ENCODE measurements at places on chromosomes 1 and 21.

DNA sequence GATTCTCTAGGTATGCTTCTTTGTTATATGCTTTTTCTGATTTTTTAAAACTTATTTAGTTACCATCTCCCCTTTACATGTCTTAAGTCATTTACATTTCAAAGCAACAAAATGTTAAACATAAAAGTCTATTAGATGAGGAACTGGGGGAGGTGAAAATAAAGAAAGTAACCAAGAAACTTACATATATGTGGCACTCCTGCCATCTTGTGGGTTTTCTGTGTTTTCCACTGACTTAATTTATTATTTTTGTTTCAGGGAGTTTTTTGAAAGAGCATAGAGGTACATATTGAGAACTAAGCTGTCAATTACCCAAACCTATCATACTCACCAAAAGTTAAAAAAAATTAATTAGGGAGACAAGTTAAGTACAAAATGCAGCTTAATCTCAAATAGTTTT, 1531.1 kb downstream of the MRPL39 start:
- DNase-seq = no peak

- DNase-seq = no peak
Observed at GRCh38 chr1:43834280-43835081, 99.1 kb upstream of the ARTN start.

- no peak for DNase-seq
Observed at GRCh38 chr1:17397910-17398695, 26.1 kb downstream of the PADI6 start.

DNA sequence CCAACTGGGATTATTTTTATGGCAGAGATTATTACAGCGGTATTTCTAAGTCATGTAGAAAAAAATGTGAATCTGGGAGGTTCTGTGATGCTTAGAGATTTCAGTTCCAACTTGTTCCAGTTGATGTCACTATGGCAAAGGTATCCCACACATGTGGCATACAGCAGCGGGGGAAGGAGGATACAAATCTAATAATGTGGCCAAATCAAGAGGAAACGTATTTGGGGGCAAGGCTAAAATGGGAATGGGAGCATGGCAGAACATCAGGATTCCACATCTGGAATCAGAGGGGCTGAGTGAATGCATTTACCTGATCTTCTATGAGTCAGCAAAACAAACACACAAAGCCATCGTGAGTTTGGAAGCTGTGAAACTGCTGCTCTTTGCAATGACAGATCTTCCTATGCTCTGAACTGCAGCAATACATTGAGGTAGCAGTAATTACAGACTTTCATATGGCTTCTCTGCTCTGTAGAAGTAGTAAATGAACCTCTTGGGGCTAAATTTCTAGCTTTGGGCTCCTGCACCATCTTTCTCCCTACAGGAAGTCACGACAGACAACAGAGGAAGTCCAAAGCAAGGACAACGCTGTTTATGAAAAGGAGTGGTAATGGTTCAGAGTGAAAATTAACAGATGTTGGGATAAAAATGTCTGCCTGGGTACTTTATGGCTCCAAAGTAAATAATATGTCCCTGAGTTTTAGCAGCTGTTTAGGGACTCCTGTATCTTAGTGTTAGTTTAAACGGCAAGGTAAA, 55.5 kb downstream of the GABPA start:
- no peak for DNase-seq

DNA sequence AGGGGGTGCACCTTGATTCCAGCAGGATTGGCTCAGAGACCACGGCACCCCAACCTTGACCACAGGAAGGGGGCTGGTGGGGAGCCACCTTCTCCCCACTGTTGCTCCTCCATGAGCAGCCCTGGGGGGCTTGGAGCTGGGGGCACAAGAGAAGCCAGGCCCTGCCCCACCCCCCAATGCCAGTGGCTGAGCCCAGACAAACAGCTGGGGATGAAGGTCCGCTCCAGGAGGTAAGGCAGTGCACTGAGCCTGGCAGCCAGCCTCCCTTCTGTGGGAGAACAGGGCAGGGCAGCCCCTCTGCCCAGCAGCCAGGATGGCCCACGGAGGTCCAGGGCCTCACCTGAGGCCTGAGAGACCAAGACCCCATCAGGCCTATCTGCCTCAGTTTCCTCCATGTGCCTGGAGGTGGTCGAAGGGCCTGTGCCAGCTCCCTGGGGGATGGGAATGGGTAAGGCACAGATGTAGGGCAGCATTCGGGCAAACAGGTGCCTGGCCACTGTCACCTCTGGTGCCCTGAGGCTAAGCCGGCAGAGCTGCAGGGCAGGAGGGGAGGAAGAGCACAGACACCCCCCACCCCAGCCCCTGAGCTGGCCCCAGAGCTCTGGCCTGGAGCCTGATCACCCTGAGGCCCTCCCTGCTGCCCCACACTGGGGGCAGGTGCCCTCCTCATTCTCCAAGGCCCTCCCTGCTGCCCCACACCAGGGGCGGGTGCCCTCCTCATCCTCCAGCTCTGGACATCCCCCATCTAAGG, 7.1 kb downstream of the ITGB2 start:
- no peak for DNase-seq

DNA sequence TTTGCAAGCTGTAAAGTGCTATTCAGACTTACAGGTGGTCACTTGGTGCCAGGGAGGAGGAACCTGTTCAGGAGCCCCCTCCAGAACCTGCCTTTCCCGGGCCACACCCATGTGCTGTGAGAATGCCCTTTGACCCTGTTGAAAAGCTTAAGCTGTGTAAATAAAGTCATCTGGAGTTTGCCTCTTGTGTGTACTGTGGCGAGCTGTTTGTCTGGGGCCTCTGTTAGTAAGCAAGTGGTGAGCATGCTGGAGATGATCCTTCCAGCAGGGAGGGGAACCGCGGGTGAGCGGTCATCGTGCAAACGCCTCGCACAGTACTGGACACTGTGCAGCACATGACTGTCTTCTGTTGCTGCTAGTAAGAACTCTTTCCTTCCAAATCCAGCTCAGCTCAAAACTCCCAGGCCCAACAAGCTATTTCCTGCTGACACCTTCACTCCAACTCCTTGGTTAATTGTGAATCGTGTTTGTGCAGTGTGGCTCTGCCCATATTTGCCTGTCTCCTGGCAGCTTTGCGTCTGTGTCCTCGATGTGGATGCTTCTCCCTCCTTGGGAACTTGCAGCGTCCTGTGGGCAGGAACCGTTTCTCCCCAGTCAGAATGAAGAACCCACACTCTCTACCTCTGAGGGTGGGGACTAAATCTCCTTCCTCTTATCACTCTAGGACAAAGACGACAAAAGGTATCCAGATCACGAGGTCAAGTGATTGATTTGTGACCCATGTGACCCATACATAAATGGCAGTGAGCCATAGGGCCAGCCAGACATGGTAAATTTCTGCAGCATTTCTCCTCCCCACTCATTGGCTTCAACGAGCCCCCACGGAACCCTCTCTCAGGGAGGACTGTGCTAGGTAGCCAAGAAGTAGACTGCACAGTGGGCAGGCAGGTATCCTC, 13.9 kb upstream of the BTG2 start:
- DNase-seq = no peak

DNA sequence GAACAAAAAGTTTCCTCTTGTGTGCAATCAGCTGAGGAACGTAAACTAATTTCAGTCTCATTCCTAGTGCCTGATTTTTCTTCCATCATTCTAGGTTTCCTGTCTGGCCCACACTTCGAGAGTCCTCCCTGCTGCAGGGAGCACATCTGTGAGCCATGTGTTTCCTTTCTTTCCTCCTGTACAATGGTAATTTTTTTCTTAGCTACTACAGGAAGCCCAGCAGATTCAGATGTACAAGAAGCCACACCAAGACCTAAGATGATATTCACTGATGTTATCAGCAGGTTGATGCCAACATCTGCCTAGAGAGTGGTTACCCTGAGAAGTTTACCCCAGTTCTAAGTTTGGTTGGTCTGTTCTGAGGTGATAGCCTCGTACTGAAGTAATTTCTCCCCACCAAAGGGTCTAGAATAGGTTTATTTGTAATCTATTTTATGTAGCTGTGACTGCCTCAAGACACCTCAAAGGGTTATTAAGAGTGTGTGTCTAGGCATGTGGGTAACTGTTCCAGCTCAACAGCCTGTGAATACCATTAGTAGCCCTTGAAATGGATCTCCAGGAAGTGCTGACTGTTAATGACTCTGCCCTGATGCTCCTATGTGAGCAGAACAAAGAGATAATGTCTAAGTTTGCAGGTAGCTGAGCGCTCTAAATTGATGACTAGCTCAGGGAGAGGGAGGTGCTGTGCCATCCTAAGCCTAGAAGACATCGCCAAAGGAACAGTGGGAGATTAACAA, 31.7 kb upstream of the CLDN14 start:
- DNase-seq = no peak

DNA sequence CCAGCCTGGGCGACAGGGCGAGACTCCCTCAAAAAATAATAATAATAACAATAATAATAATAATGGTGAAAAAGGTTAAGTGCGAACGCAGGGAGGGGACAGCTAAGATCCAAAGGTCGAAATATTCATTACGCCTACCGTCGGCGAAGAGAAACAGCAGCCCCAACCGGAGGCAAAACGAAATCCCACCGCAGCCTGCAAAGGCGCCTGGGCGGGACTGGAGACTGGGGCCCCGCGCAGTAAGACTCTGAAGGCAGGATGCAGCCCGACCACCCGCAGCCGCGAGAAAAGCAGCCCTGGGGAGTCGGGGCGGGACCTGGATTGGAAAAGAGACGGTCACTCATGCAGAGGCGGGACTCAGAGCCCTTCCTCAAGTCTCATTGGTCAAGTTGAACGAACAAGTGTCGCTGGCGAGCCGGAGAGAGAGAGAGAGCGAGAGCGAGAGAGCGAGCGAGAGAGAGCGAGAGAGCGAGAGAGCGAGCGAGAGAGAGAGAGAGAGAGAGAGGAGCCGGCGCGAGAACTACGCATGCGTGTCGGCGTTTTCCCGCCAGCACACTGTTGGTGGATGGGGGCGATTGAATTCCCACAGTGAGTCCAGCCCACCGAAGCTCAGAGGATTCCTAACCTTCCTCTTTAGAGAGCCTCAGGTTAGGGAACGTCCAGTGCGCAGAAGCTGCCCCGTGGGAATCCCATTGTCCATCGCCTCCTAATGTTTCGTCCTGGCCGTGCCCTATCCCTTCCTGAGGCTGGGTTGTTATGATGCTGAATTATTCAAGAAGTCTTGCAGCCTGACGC, 10.7 kb downstream of the ENTREP3 start:
- peak; percentile 89 for DNase-seq

DNA sequence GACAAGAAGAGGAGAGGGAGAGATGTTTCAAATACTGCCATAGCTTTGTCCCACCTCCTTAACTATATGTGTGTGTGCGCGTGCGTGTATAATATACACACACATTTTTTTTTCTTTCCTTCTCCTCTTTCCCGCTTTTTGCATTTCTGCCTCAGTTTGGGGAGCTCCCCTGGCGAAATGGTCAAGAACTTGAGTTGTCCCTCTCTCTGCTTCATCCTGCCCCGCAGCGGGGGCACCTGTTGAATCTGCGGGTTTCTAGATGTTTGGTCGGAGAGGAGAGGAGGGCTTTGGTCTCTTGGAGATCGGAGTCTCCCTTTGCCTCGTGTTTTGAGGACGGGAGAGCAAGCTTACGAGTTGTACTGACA, 504 bp downstream of the SCCPDH start:
- no peak for DNase-seq

DNA sequence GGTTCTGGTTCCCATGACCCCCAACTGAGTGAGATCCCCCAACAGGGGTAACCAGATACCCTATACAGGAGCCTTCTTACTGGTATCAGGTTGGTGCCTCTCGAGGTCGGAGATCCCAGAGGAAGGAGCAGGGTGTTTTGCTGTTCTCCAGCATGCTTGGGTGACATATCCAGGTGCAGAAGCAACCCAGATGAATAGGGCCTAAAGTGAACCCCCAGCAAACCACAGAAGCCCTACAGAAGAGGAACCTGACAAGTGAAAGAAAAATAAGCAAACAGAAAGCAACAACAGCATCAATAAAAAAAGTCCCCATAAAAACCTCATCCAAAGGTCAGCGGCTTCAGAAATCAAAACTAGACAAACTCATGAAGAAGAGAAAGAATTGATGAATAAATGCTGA, 633.4 kb upstream of the CXADR start:
- no peak for DNase-seq

- DNase-seq = no peak
Observed at GRCh38 chr1:21647431-21648351, 21.5 kb downstream of the RAP1GAP start.

DNA sequence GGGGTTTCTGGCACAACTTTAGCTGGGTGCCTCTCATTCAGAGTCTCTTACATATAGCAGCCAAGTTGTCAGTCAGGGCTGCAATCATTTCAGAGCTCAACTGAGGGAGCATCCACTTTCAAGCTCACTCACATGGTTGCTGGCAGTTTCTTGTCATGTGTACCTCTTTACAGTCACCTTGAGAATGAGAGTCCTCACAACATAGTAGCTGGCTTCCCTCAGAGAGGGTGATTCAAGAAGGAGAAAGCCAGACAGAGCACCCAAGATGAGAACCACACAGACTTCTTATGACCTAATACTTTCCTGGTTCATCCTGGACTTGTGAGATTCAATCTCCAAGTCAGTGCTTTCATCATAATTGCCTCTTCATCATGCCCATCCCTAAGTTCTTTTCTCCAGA, 57.2 kb downstream of the DPT start:
- no peak for DNase-seq

GRCh38 chr1:85580872-85581801, 576 bp downstream of the CCN1 start:
- no peak for DNase-seq

GRCh38 chr1:55716610-55717009, 501.4 kb upstream of the USP24 start:
- DNase-seq = no peak

DNA sequence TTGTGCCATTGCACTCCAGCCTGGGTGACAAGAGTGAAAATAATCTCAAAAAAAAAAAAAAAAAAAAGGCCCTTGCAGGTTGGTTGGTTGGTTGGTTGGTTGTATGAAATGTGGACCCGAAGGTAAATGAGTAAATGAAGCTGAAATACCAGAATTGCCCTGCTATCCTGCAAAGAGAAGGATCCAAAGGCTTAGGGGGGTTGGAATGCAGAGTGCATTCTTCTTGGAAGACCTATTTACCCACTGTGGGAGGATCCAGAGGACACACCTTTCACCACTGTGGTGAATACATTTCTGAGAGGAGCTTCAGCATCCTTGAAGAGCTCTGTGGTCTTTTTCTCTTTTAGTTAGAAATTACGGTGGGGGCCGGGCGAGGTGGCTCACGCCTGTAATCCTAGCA, 28.7 kb upstream of the EIF4G3 start:
- DNase-seq = no peak

- peak; percentile 25 for DNase-seq
Observed at GRCh38 chr1:30379684-30380624, 343.4 kb downstream of the MATN1 start.

- no peak for DNase-seq
Observed at GRCh38 chr1:198617406-198617805, 21.4 kb upstream of the PTPRC start.

DNA sequence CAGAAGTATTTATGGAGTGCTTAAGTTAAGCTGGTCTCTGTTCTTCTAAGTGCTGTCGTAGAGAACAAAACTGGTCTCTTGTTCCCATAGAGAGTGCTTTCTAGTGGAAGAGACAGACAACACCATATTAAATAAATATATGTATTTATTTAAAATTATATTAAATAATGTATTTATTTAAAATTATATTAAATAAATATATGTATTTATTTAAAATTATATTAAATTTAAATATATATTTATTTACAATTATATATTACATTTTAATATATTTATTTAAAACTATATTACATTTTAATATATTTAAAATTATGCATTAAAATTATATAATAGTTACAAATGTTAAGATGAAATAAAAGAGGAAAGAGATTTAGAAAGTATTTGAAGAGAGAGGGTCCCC, 175.5 kb upstream of the OLFM3 start:
- no peak for DNase-seq

All from T-helper 9 cell (primary cell).